ENCODE measurements at places on chromosomes 6 and 20. TPM values are rescaled to one million over a fixed set of nuclear protein-coding genes. Genes with fewer than 3 reads are reported as not detected.

FAM162B gene
- total RNA-seq, result not detected

EYA4 gene
- total RNA-seq, result 13.0 TPM

GLP1R gene
- total RNA-seq, result not detected

CCN6 gene
- not detected for total RNA-seq

MRPS10 gene
- total RNA-seq, result 58.1 TPM

RBM24 gene
- 60.7 TPM for total RNA-seq

MYB gene
- total RNA-seq, result 1.6 TPM

EBF4 gene
- 0.19 TPM for total RNA-seq

PGK2 gene
- total RNA-seq, result not detected

TRIM40 gene
- total RNA-seq, result not detected

PCSK2 gene
- total RNA-seq, result not detected

CTCFL gene
- total RNA-seq, result not detected

EPM2A gene
- 7.0 TPM for total RNA-seq

MLN gene
- total RNA-seq, result not detected

FGD2 gene
- total RNA-seq, result not detected

OR2B6 gene
- total RNA-seq, result not detected

TTK gene
- total RNA-seq, result 69.5 TPM

ZBP1 gene
- total RNA-seq, result not detected

Data from LHCN-M2 (cell line).